NCI-H526 (cell line): ENCODE measurements at places on chromosomes 7 and 10.

DNA sequence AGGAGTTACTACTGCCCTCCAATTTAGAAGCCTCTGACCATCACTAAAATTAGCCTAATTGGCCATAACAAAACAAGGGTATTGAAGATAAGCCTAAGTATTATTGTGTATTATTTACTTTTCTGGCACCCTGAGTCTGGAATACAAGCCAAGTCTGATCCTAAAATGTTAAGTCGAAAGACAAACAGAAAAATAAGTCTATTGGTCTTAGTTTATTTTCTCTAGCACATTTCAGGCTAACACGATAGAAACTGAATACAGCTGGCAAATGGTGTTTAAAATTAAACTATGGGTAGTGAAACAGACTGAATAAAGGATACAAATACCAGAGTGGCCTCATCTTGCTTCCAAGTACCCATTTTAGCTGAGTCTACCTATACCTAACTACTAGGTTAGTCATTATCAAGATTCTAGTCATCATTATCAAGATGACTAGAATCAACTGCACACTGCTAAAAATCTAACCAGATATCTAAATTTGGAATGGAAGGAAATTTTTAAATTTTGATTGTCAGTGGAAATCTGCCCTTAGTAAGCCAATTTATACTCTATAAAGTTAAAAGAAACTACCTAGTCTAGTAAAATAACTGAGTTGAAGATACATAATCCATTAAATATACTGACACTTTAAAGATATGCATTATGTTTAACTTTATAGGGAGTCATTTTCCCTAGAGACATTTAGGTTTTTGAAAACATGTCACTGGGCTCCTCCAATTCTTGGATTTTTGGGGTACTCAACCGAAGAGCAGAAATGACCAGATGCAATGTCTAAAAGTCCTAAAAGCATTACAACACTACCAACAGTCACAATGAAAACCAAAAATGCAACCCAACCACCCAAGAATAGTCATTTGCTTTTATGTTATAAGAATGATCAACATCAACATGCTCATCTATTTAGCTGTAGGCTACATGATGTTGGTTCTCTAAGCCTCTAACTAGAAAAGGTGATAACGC is 80.9 kb downstream of the NT5C2 start:
- DNase-seq = no peak

- DNase-seq = no peak
These were observed 15.7 kb downstream of the ZFAND2A start for GRCh38 chr7:1144269-1144771.

- no peak for DNase-seq
These were observed 71.5 kb upstream of the SLC13A1 start for GRCh38 chr7:123271231-123271630.

GRCh38 chr10:123262456-123262855 is 108.3 kb downstream of the BUB3 start:
- no peak for DNase-seq

GRCh38 chr7:99829524-99830160 is 1.8 kb downstream of the CYP3A43 start:
- no peak for DNase-seq

- peak; percentile 39 for DNase-seq
These were observed 247.4 kb downstream of the CDK14 start for GRCh38 chr7:90843472-90843871.

DNA sequence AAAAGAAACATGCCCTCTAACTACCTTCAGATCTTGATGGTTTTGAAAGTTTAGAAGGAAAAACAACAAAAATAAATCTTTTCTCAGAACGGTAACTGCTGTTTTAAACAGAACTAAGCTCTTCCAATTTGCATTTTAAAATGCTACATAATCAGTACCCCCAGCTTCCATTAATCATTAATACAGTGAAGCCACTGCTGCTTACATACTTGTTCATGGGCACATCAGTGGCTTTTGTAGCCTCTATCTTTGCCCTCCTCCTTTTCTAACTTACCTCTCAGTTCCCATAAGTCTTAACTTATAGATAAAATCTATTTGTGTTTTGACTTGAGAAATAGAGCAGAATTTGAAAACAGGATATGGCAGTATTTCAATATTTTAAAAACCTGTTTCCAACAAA is 109.1 kb downstream of the POLL start:
- no peak for DNase-seq

DNA sequence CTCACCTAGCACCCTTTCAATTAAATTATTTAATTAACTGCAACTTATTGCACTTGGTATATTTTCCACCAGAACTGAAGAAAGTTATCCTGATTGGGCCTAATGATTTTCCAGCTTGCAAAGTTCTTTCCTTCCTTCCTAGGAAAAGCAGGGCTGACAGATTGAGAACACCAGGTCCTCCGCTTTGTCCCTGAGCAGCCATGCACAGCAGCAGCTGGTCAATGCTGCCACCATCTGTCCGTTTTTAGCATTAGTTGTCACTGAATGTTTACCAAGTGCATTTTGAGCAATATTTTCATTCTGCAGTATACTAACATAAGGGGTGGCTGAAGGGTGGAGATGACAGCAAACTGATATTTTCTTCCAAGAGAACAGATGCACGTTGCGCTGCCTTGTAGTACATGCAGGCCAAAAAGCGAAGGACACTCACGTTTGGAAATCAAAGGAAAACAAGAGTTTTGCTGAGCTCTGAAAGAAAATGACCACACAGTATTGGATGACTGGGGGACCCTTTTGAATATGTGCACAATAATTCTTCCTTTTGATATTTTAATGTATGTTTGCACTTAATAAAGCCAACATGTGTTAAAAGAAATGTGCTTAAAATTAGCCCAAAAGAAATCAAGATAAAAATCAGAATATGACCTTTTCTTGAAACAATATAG is 248.8 kb upstream of the PTN start:
- peak; percentile 79 for DNase-seq

GRCh38 chr10:16949816-16950215 is 132.6 kb upstream of the RSU1 start:
- no peak for DNase-seq
